Suppressor macrophage (primary cell): ENCODE measurements at places on chromosomes 4 and X.
A peak's percentile ranks its signal among the peaks of the same experiment; 100 is the strongest.

DNA sequence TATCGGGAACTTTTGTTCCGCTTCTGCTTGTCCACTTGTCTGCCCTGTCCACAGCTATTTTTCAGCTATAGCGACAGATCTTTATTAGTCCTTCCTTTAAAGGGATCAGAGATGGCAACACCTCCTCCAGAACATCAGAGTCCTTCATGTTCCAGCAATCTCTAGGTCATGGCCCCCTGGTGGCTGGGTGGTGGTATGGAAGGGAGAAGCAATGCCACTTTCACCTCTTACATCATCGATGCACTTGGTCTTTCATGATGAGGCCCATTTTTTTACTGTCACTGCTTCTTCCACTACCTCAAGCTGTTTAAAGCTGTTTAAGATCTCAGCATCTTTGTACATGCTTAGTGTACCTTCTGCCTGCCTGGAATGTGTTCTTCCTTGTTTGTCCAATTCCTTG is 106.7 kb downstream of the ARHGAP6 start:
- DNase-seq = peak; percentile 48

GRCh38 chrX:48918301-48918642 is 552 bp downstream of the PIM2 start:
- DNase-seq = no peak

GRCh38 chr4:7894098-7894676 is 45.5 kb downstream of the AFAP1 start:
- no peak for DNase-seq

DNA sequence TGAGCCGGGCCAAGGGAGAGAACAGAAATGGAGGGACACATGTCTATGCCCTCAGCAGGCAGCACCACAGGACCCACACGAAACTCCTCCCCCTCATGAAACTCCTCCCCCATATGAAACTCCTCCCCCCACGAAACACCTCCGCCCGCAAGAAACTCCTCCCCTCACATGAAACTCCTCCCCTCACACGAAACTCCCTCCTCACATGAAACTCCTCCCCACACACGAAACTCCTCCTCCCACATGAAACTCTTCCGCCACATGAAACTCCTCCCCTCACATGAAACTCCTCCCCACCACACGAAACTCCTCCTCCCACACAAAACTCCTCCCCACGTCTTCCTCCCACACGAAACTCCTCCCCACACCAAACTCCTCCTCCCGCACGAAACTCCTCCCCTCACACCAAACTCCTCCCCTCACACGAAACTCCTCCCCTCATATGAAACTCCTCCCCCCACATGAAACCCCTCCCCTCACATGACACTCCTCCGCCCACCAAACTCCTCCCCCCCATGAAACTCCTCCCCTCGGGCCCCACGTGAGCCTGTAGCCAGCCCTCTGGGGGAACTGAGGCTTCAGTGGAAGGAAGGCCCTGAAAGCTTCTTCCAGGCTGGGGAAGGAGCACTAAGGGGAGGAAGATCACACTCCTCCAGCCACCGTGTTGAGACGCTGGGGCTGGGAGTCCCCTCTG is 15.2 kb downstream of the ADRA2C start:
- no peak for DNase-seq

GRCh38 chr4:150950657-150951288 is 64.3 kb downstream of the LRBA start:
- peak; percentile 28 for DNase-seq
